ENCODE measurements at places on chromosomes 4 and X.
A peak's percentile ranks its signal among the peaks of the same experiment; 100 is the strongest.

- DNase-seq = no peak
Measured at GRCh38 chrX:119763836-119764387, 5.5 kb downstream of the SOWAHD start.

DNA sequence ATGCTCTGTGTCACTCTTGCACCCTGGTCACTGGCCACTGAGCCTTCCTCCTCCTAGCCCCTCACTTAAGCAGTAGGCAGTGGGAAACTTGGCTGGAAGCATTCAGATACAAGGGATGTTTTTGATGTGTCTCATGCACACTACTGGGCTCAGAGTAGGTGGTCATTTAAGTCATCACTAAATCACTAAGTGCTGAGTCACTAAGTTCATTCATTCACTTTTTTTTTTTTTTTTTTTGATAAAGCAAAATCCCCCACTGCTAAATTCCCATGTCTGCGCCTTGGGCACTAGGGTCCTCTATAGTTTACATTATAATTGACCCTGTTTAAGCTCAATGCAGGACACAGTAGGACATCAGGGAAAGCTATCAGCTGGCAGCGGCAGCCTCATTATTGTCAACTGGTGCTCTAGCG is 182.4 kb upstream of the MBNL3 start:
- DNase-seq = peak; percentile 18

DNA sequence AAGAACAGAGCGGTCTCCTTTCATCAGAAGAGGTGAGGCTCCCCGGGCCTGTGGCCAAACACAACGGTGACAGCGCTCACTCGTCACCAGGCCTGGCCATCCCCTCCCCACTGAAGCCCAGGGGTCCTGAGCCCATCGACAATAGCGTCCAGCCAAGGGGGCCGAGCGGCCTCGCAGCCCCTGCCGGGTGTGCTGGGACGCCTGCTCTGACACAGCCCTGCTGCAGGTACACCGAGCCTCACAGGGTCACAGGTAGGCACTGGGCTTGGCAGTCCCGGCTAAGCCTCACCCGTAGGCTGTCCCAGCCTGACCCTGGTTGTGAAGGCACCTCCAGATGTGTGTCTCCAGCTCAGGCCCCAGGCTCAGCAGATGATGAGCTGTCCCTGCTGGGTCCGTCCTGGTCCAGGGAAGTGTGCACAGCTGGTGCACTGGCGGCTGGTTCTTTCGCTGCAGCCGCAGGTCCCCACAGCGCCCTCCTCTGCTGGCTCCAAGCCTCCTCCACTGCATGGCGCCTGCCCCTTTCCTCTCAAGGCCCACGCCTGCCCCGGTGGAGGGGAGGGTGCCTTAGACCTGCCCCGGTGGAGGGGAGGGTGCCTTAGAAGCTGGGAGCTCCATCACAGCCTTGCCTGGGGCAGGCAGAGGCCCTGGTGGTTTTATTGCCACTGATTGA is 21.5 kb downstream of the UVSSA start:
- no peak for DNase-seq

DNA sequence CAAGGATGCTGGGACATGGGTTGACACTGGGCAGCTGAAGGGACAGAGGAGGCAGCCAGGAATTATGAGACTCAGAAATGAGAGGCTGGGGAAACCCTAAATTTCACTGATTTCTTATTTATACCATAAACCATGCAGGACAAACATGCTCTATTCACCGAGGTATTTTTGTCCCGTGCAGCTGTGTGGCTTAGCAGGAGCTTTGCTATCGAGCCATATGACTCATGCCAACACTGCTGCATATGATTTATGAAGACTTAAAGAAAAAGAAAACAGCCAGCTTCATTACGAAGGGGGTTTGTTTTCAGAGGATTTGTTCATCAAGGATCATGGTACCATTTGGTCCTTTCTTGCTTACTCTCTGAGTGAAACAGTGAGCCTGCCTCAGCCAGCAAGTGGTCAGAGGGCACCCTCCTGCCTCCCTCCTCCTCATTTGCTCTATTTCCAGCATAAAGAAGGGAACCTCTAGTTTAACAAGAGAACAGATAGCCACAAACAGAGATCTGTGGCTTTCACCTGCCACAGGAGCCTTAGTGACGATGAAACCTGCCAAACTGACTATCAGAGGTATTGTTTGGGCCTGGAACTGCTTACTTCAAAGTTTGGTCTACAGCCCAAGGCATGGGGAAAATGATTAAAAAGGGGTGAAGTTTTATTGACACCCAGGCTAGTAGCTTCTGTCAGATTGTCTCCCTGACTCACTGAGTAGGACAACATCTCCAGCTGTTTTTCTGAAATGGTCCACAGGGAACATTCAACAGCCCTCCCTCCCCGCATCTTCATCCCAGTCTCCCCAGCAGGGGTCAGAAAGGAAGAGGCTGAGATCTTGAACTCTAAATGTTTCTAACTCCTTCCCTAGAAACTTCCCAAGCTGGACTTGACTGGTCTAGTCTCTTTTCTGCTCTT is 80.1 kb upstream of the MAML3 start:
- peak; percentile 87 for DNase-seq

DNA sequence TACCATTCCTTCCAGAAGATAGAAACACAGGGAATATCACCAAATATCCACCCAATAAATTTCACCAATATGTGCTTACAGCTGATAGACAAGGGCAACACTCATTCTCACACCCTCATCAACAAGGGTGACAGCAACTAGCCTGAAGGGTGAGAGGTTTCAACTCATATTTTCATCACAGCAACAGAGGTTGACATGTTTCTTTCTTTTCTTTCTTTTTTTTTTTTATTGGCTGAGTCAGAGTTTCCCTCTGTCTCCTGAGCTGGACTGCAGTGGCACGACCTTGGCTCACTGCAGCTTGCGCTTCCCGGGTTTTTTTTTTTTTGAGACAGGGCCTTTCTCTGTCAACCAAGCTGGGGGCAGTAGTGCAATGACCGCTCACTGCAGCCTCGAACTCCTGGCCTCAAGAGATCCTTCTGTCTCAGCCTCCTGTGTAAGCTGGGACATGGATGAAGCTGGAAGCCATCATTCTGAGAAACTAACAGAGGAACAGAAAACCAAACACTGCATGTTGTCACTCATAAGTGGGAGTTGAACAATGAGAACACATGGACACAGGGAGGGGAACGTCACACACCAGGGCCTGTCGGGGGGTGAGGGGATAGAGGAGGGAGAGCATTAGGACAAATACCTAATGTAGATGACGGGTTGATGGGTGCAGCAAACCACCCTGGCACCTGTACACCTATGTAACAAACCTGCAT is 27.5 kb upstream of the ASMTL start:
- DNase-seq = no peak

DNA sequence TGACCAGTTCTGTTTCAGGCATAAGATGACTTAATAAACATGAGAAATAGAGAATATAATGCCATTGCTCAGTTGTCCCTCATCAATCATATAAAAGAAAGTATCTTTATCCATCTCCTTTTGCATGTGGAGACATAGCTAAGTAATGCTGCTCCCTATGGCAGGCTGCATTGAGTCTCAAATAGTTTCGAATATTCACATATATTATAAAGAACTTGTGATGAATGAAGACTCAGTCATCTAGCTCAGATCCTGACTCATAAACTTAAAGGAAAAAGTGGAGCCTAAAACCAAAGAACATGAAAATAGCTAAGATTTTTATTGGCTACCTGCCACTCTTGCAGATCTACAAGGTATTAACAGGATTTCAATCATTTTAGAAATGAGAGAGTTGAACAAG is 11.7 kb upstream of the TLL1 start:
- DNase-seq = no peak

DNA sequence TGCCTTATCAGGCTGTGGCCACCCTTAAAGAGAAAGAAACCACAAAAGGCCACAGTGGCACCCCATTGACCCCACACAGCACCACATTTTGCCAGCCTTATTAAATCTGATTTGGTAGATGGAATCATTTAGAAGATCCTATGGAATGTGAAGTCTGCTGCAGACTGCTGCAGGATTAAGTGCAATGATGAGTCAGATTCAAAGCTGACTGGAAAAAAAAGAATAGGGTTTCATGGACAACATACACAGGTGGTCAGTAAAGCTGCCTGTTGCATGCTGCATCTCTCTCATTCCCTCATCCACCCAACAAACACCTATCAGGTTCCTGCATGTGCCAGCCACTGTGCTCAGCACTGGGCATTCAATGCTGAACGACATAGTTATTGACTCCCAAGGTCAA is 56.6 kb downstream of the CHST7 start:
- peak; percentile 41 for DNase-seq

DNA sequence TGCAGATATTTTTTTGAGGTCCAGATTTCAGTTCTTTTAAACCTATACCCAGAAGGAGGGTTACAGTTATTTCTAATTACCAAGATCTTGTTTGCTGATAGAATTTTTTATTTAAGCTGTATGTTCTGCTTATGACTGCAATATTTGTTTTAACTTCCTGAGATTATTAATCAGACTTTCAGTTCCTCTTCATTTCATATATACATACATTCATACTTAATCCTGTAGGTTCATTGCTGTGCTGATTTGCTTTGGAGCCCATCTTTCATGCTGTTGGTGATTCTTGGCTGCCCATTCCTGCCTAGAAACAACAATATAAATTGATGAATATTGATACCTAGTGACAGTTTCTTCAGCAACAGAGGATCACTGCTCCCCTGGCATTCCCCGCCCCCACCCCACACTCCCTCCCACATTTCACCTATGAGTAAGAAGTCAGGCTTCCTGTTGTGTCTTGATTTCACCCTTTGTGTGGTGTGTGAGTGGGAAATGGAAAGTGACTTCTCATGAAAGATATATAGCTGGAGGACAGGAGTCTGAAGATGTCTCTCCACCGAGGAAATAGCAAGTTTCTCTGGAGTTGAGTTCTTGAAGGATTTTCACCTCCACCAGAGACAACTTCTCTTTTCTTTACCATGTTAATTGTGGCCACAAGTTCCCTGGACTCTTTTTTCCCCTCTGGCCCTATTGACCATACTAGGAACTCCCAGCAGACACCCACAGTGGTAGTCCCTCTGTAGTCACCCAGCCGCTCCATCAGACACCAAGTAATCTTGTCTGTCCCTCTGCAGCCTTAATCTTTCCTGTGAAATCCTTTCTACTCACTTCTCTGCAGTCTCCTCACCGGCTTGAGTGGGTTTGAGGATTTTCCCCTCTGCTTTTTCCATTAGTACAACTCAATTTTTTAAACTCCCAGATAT is 118.4 kb downstream of the ASB9 start:
- DNase-seq = no peak

DNA sequence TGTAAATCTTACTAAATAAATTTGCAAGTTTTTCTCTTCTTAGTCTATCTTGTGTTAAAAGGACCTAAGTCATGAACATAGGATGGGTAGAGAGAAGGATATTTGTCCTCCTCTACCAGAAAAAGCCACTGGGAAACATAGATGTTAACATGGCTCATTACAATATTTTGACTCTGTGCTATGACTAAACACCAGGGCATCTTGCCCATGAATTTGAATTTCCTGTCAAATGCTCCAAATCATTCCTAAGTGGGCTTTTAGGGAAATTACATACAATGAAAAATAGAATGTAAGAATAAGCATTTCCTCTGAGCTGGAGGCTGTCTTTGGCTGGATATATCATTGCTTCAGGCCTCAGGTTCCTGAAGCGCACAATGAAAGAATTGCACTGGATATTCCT is 39.1 kb downstream of the ANOS1 start:
- peak; percentile 1 for DNase-seq

DNA sequence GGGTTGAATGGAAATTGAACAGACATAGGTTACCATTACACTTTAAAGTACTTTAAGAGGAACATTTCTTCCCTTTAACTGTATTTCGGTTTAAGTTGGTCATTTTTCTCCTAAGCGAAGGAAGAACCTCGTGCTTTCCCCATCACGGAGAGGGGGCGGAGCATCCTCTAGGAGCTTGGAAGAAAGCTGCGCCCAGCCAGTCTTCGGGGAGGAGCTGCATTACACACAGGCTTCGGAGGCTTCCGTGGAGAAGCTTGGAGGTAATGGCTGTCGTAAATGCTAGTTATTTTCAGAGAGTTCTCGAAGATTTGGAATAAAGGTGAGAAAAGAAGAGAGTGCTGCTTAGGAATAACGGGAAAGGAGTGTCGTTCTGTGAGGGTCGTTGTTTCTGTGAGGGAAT is at the start of gene PWWP3B:
PWWP3B (plus strand) TSS at position 199 of the 400 bp plus-strand sequence. CDS start 37,128 bp downstream, outside the sequence.
- peak; percentile 37 for DNase-seq

DNA sequence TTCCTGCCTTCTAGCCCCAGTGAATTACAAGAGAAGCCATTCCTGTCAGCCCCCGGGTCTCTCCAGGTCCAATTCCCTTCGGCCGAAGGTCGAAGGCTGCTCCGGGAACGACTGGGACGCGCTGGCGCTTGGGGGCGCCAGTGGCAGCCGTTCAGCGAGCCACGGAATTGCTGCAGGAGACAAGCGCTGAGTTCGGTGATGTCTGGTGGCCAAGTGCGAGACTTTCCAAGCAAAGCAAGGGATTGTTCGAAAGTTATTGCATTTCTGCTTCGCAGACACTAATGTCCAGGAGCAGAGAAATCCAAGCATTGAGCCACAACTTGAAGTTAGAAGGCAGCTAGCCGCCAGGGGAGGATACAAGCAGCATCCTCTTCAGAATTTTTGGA is 1.1 kb upstream of the DKK2 start:
- DNase-seq = peak; percentile 39

GRCh38 chr4:121062521-121062920 is 9.8 kb downstream of the NDNF start:
- no peak for DNase-seq

DNA sequence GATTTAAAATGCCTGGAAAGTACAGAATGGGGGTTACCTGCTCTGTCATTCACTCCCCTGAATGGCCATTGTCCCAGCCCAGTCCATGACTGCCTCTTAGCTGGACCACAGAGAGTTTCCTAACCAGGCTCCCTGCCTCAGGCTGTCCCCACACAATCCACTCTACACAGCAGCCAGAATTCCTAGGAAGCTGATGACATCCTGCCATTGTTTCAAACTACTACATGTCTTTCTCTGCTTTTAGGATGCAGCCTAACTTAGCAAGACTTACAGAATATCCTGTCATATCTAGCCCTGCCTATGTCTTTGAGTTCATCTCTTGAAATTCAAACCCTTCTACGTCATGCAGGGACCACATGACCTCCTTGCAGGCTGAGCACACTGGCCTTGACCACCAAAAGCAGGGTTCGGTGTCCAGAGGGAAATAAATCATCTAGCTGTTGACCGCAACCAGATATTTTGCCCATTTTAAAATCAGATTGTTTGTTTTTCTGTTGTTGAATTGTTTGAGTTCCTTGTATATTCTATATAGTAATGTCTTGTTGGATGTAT is 16.1 kb upstream of the CRMP1 start:
- no peak for DNase-seq

Data from fibroblast of mammary gland (primary cell).